H1 (cell line): ENCODE measurements at places on chromosomes 6 and 20. TPM values are rescaled to one million over a fixed set of nuclear protein-coding genes. Genes with fewer than 3 reads are reported as not detected.

- H3K27me3 ChIP-seq = no peaks in the 10 kb centered on the region
- 0 out of 2 replicates have a peak overlapping the region, but pooled peaks have one; percentile 36 for H3K27ac ChIP-seq
- no peak overlapping the region for H3K4me3 ChIP-seq
- H3K36me3 ChIP-seq = no peaks in the 10 kb centered on the region
- H3K4me1 ChIP-seq = peaks cover 11% of the 10 kb centered on the region
- no peak for DNase-seq
Measured at GRCh38 chr6:2140438-2141128, 104.8 kb downstream of the GMDS start.

GRCh38 chr6:136534268-136534667 is 16.0 kb downstream of the MAP7 start:
- no peaks in the 10 kb centered on the region; the same call in 1 of the 2 replicates for H3K4me1 ChIP-seq
- DNase-seq = no peak
- no peak overlapping the region for H3K4me3 ChIP-seq
- no peaks in the 10 kb centered on the region for H3K27me3 ChIP-seq

GRCh38 chr6:35078226-35078850 is 62.8 kb downstream of the TCP11 start:
- no peaks in the 10 kb centered on the region for H3K27me3 ChIP-seq
- H3K4me3 ChIP-seq = no peak overlapping the region
- H3K27ac ChIP-seq = no peak overlapping the region
- H3K4me1 ChIP-seq = peaks cover 10% of the 10 kb centered on the region; the same call in 1 of the 2 replicates
- DNase-seq = no peak

- no peak overlapping the region for H3K4me3 ChIP-seq
- H3K36me3 ChIP-seq = no peaks in the 10 kb centered on the region
- H3K27ac ChIP-seq = no peak overlapping the region
- H3K4me1 ChIP-seq = peaks cover 5% of the 10 kb centered on the region; the same call in 1 of the 2 replicates
- H3K27me3 ChIP-seq = no peaks in the 10 kb centered on the region; the same call in 1 of the 2 replicates
Measured at GRCh38 chr20:44388466-44389023, 33.0 kb downstream of the HNF4A start.

DNA sequence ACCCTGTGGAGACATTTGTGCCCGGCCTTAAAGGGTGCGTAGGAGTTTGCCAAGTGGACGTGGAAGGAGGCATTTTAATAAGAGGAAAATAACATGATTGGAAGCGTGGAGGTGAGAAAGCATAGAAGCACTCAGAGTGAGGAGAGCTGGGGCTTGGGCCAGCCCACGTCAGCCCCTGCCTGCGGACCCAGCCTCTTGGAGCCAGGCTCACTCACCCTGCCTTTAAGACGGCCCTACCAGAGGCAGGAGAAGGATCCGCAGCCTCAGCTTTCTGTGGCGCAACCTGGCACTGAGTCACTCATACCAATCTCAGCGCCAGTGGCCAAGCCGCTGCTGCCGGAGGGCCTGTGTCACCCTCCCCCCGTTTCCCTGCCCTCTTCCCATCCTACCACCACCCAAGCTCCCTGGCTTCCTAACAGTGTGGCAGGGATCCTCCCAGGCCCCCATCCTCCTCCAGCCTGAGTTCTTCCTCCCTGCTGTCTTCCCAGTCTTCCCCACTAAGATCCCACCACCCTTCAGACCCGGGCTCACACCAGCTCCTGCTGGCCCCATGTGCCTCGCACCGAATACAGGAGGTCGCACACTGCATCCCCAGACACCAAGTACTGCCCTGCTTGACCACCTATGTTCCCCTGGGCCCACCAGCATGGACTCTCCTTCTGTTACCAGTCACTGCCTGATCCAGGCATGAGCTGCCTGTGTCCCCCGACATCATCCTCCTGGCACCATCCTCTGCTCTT is 285.2 kb downstream of the UST start:
- no peak overlapping the region for H3K4me3 ChIP-seq
- H3K27me3 ChIP-seq = no peaks in the 10 kb centered on the region
- peaks cover 5% of the 10 kb centered on the region for H3K4me1 ChIP-seq
- no peak overlapping the region for H3K27ac ChIP-seq
- H3K36me3 ChIP-seq = no peaks in the 10 kb centered on the region

GRCh38 chr20:19274412-19275015 is 62.1 kb downstream of the SLC24A3 start:
- H3K27ac ChIP-seq = no peak overlapping the region
- no peaks in the 10 kb centered on the region for H3K4me1 ChIP-seq
- no peak overlapping the region for H3K4me3 ChIP-seq

GRCh38 chr20:21047981-21048380 is 58.2 kb downstream of the LINC00237 start:
- no peak overlapping the region for H3K27ac ChIP-seq
- H3K4me3 ChIP-seq = no peak overlapping the region
- H3K27me3 ChIP-seq = no peaks in the 10 kb centered on the region

DNA sequence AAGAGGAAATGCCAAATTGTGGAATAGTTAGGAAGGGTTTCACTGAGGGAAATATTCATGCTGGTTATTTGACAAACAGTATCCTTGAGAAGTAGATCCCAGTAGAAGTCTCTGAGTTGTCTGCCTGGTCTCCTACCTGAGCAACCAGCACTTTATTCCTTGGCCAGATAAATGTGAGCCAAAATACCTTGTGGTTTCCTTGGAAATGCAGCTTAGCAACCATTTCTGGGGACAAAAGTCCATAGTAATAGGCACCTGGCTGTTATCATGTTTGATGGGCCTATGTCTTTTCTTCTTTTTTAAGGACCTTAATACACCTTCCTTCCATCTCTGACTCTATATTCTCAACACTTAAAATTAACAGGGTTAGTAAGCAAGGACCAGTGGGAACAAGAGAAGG is 217.1 kb upstream of the MARCKS start:
- H3K36me3 ChIP-seq = no peaks in the 10 kb centered on the region
- no peaks in the 10 kb centered on the region for H3K27me3 ChIP-seq
- H3K4me3 ChIP-seq = no peak overlapping the region
- no peak overlapping the region for H3K27ac ChIP-seq

GRCh38 chr6:100449239-100449691 is 15.5 kb downstream of the SIM1 start:
- DNase-seq = no peak
- H3K36me3 ChIP-seq = no peaks in the 10 kb centered on the region
- peaks cover 35% of the 10 kb centered on the region for H3K4me1 ChIP-seq
- no peak overlapping the region for H3K27ac ChIP-seq
- H3K4me3 ChIP-seq = no peak overlapping the region

GRCh38 chr20:3751675-3752385 is 15.7 kb downstream of the ADISSP start:
- H3K27ac ChIP-seq = no peak overlapping the region
- peaks cover 4% of the 10 kb centered on the region for H3K27me3 ChIP-seq
- no peaks in the 10 kb centered on the region; the same call in none of the 2 replicates for H3K4me1 ChIP-seq
- peak overlapping the region; percentile 16; the same call in 1 of the 2 replicates for H3K4me3 ChIP-seq
- H3K36me3 ChIP-seq = no peaks in the 10 kb centered on the region; the same call in none of the 2 replicates

DNA sequence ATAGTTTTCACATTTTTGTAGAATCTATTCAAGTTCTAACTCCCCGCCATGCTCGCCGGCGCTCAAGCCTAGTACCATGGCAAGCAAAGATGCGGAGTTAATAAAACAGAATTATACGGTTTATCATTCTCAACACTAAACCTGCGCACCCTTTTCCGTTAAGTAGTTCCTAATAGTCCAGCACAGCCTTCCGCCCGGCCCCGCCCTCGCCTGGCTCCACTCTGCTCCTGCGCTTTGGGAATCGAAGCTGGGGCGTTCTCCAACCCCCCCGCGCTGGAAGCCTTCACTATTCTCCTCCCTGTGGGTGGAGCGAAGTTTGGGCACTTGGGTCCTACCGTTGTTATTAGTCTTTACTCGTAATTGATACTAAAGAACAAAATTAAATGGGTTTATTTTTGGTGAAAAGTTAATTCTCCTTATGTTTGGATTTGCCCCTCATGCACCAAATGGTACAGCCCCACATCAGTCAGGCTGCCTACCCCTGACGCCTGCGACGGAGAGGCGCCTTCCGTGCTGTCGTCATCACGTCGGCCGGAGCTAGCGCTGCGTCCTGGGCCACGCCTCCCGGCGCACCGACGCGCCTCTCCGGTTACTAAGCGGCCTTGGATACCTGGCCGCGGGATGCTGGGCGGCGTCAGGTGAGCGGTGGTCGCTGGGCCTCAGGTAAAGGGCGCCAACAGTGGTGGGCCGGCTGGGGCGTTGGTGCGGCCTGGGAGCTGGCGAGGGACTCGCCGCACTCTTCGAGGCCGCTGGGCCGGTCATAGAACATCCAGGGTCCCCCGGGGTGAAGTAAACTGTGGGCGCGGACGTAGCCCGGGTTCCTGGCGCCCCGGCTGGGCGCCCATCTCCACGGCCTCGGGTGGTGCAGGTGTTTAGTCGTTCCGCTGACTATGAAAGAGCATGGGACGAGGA is at the start of gene IFT52:
IFT52 (plus strand) TSS at position 546 of the 912 bp plus-strand sequence. CDS start 3,762 bp downstream, outside the sequence.
- H3K4me3 ChIP-seq = peak within 1 kb of the TSS; percentile 81
- DNase-seq = peak; percentile 88
- H3K27ac ChIP-seq = peak within 1 kb of the TSS; percentile 93
- no peaks in the 10 kb centered on the region for H3K27me3 ChIP-seq
- H3K36me3 ChIP-seq = peaks cover 4% of the 10 kb centered on the region

DNA sequence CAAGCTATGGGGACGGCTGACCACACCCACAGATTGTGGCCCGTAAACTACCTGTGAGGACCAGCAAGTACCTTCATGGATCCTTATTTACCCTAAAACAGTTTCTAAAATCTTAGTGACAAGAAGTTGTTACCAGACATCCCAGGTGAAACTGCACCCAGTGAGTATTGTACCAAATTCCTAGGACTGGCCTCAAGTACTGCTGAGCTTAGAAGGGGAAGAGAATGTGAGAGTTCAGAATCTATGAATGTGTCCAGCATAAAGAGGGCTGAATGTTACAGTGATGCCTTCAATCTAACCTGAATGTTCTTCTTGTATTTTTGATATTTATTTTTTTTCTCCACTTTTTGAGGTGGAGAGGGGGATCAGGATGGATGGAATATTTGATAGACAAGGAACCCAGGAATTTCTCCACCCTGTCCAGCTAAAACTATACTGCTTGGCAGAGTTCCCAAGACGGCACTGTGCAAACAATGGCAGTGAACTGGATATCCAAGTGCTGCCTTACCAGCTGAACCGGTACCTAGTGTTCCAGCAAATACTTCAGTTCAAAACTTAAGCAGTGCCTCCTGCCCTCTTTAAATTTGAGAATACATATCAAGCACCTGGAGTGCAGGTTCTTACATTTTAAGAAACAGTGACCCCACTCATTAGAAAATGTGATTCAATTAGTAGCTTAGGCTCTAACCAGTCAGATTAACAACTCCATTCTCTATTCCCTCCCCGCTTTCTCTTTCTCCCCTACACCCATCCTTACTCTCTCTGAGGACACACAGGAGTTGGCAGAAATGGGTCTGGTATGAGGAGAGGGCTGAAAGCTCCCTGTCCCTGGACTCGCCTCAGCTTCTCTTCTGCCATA is 427.3 kb upstream of the FLRT3 start:
- H3K4me3 ChIP-seq = no peak overlapping the region
- H3K27me3 ChIP-seq = no peaks in the 10 kb centered on the region
- H3K4me1 ChIP-seq = no peaks in the 10 kb centered on the region
- no peak overlapping the region for H3K27ac ChIP-seq
- no peaks in the 10 kb centered on the region for H3K36me3 ChIP-seq
- DNase-seq = no peak

GRCh38 chr6:30918670-30919069 is 4.6 kb downstream of the VARS2 start:
- peaks cover 14% of the 10 kb centered on the region; the same call in 1 of the 2 replicates for H3K36me3 ChIP-seq
- H3K4me1 ChIP-seq = peaks cover 6% of the 10 kb centered on the region
- no peaks in the 10 kb centered on the region for H3K27me3 ChIP-seq
- no peak for DNase-seq
- no peak overlapping the region for H3K4me3 ChIP-seq
- no peak overlapping the region for H3K27ac ChIP-seq

- no peak overlapping the region for H3K4me3 ChIP-seq
- no peak overlapping the region for H3K27ac ChIP-seq
Measured at GRCh38 chr20:23410916-23411695, 10.2 kb downstream of the NAPB start.

GRCh38 chr6:158174514-158174913 is 6.4 kb downstream of the GTF2H5 start:
- peaks cover 2% of the 10 kb centered on the region; the same call in 1 of the 2 replicates for H3K4me1 ChIP-seq
- no peak overlapping the region for H3K27ac ChIP-seq
- no peak overlapping the region for H3K4me3 ChIP-seq
- no peaks in the 10 kb centered on the region for H3K36me3 ChIP-seq
- no peaks in the 10 kb centered on the region for H3K27me3 ChIP-seq
- DNase-seq = no peak

- H3K4me1 ChIP-seq = peaks cover 77% of the 10 kb centered on the region
- no peaks in the 10 kb centered on the region for H3K27me3 ChIP-seq
- H3K36me3 ChIP-seq = no peaks in the 10 kb centered on the region
Measured at GRCh38 chr20:47352332-47353238, 3.9 kb downstream of the ZMYND8 start.

GRCh38 chr6:2245877-2246863 is 765 bp upstream of the GMDS start:
- H3K27me3 ChIP-seq = no peaks in the 10 kb centered on the region
- peaks cover 10% of the 10 kb centered on the region for H3K4me1 ChIP-seq
- DNase-seq = no peak
- peak overlapping the region; percentile 90 for H3K4me3 ChIP-seq

DNA sequence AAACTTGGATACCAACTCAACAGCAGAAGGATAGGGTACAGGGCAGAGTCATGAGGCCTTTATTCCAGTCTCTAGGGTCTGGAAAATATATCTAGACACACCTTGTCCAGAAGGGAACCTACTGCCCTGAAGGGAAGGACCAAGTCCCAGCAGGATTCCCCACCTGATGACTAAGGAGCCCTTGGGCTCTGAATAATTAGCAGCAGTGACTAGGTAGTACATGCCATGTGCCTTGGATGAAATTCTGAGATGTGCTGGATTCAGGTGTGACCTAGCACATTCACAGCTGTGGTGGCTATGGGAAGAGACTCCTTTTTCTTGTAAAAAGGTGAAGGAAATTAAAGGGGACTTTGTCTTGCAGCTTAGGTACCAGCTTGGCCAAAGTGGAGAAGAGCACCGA is 364.3 kb upstream of the PTCHD4 start:
- no peaks in the 10 kb centered on the region for H3K4me1 ChIP-seq
- no peaks in the 10 kb centered on the region for H3K27me3 ChIP-seq
- no peak overlapping the region for H3K4me3 ChIP-seq
- DNase-seq = no peak

- H3K27me3 ChIP-seq = no peaks in the 10 kb centered on the region
- H3K27ac ChIP-seq = no peak overlapping the region
- DNase-seq = no peak
- no peaks in the 10 kb centered on the region for H3K36me3 ChIP-seq
Measured at GRCh38 chr20:14288341-14289330, 48.8 kb downstream of the FLRT3 start.

RPL10A gene
- 1,893 and 1,923 TPM in 2 replicates for total RNA-seq

MPIG6B gene
- not detected in 2 replicates for total RNA-seq

WFDC10B gene
- total RNA-seq = 0.54 TPM in 1 of 2 replicates, not detected in the other

BMP5 gene
- total RNA-seq = not detected in 2 replicates

CRISP3 gene
- total RNA-seq = not detected in 2 replicates

GSTA1 gene
- not detected in 2 replicates for total RNA-seq

SIRPD gene
- total RNA-seq = not detected in 2 replicates

HTR1E gene
- not detected in 2 replicates for total RNA-seq

FERMT1 gene
- 16.5 and 17.8 TPM in 2 replicates for total RNA-seq

ELOVL5 gene
- total RNA-seq = 151 and 156 TPM in 2 replicates

CD83 gene
- 8.5 and 8.8 TPM in 2 replicates for total RNA-seq
